ENCODE measurements at places on chromosomes 6 and 20.

DNA sequence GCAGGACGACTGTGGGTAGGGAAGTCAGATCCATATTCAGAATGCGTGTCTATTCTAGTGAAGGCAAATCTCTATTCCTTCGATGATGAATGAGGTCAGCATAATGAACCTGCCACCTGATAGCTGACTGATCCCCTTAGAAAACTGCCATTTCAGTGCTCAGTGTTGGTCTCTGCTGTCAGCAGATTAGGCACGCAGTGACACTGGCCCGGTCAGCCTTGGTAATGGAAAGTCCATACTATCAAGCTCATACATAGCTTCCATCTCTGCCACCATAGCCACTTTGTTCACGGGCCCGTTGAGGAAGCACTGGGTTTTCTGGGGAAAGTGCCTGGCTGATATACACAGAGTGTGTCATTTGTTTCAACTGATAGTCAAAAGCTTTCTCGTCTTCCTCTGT lies 54.0 kb downstream of the C6orf52 start:
- no peak for DNase-seq

- no peak for DNase-seq
These were observed 862.3 kb upstream of the FLRT3 start for GRCh38 chr20:15199698-15200097.

- no peak for DNase-seq
These were observed 36.7 kb upstream of the TMEM14A start for GRCh38 chr6:52634211-52634610.

DNA sequence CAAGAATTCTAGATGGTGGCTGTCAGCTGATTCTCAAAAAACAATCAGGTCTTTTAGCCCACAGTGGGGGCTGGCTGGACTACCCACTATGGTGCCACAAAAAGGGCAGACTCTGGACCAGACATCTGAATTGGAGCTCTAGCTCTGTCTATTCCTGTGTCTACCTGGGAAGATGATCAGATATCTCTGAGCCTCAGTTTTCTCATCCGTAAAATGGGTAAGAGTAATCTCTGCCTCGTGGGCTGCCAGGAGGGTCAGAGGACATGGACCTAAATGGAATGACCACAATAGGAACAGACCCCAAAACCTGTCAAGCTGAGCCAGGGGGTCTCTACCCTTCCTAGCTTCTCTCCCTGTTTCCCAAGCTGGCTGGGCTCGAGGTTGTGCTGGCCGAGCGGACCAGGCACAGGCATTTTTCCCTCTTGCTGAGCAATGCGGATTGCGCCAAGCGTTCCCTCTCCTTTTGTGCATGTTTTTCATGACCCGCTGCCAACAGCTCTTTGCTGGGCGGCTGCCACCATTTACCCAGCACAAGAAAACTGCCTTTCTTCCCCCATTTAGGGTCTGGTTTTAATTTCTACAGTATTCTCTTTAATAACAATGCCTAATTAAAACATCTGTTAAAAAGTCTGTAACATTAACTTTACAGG lies 74.7 kb upstream of the MAFB start:
- no peak for DNase-seq

DNA sequence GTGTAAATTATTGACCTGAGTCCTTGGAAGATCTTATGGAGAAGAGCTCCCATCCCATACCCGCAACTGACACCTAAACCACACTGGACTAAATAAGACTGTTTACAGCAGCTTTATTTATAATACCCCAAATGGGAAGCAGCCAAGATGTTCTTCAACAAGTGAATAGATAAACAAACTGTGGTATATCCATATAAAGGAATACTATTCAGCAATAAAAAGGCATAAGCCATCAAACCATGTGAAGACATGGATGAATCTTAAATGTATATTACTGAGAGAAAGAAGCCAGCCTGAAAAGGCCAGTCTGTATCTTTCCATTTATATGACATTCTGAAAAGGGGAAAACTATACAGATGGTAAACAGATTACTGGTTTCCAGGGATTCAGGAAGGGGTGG lies 212.7 kb downstream of the TPBG start:
- no peak for DNase-seq

GRCh38 chr6:159042003-159042825 lies 2.6 kb downstream of the TAGAP start:
- DNase-seq = peak; percentile 50

DNA sequence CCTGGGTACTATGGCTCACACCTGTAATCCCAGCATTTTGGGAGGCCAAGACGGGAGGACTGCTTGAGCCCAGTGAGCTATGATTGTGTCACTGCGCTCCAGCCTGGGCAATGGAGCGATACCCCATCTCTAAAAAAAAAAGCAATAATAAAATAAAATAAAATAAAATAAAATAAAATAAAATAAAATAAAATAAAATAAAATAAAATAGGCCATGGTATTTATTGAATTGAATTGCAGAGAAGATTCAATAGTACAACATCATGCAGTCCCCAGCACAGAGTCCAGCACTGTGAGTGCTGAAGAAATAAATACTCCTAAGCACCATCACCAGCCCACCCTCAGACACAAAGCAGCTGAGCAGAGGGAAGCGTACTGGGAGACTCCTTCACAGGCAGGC lies 144.7 kb downstream of the RALGAPA2 start:
- no peak for DNase-seq

GRCh38 chr20:22403022-22403631 lies 181.2 kb downstream of the FOXA2 start:
- no peak for DNase-seq

- no peak for DNase-seq
These were observed 644.3 kb upstream of the AGPAT4 start for GRCh38 chr6:161918109-161918531.

- no peak for DNase-seq
These were observed 3.8 kb downstream of the APCDD1L start for GRCh38 chr20:58511364-58511763.

DNA sequence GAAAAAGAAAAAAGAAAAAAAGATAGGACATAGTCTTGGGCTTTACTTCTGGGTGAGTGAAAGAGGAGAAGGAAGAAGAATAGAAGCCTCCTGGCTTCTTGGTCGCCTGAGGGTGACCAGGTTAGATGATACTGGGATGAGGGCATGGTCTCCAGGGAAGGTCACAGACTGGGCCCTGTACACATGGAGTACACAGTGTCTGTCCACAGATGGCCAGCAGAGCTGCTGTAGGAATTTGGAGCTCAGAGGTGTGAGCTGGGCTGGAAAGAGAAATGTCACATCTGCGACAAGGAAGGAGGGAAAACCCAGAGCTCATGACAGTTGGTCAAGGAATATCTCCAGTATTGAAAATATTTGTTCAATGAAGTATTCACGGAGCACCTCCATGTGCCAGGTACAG lies 56.1 kb downstream of the DLGAP4 start:
- no peak for DNase-seq

GRCh38 chr6:6678811-6679210 lies 90.3 kb downstream of the LY86 start:
- no peak for DNase-seq

GRCh38 chr6:159064477-159064876 lies 19.7 kb upstream of the TAGAP start:
- DNase-seq = no peak

DNA sequence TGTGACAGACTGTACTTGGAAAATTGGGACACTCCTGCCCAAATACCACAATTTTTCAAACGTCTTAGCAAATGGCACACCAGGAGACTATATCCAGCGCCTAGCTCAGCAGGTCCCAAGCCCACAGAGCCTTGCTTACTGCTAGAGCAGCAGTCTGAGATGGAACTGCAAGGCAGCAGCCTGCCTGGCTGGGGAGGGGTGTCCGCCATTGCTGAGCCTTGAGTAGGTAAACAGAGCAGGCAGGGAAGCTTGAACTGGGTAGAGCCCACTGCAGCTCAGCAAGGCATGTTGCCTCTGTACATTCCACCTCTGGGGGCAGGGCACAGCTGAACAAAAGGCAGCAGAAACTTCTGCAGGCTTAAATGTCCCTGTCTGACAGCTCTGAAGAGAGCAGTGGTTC lies 1003.3 kb upstream of the MAP3K7 start:
- no peak for DNase-seq

DNA sequence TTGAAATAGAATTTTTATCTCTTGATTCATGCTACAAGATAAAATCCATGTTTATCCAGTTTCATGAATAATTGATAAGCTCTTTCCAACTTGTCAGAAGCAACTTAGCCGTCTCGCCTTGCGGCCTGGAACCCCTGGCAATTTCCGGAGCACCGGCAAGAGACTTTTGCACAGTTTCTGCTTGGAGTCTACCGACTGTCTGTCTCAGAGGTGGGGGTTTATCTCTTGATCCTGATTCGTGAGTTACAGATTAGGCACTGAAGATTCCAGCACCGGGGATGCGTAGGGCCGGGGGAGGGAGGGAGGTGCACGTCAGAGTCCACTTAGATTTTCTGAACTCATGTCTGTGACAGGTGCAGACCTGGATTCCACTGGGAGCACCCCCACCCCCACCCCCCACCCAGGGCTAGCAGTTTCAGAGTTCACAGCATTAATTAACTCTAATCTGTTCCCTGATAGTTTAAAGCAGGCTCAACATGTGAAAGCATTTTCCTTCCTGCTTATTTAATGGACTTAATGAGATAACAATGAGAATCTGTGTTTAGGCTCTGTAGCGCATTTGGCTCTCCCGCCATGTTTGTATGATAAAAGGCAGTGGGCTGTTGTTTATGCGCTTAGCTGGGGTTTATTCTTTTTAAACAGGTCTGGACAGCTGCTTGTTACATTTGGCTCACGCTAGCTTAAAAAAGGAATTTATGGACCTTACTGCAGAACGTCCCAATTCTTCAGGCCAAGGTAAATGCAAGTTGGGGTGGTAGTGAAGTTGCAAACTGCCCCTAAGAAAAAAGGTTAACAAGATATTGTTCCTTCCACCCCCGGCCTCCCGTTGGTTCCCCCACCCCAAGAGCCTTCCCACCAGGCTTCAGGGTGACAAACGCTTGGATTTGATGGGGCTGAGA lies 8.1 kb upstream of the APCDD1L start:
- no peak for DNase-seq

DNA sequence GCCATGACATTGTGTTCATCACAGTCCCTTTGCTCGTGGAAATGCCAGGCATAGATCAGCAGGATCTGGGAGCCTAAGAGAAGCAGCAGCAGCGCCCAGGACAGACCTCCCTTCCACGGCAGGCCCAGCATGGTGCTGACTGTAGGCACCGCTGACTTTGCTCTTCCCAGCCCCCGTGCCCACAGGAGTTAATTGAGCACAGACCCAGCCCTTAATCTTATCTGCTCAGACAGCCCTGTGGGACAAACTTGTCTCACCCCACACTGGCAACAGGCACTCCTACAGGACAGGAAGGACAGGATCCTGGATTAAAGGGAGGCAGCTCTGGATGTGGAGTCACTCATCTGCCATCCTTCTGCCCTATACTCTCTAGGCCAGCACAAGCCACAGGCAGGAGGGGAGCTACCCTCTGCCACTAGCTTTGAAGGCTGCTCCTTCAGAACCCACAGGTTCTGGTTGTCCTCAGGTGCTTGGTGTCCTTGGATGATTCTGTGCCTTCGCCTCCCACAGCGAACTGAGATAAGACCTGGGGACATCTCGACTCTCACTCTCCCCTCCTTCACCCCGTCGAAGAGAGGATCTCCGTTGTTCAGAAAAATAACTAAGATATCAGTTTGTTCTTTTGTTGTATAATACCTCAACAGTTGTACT lies at the start of gene CST9L:
Gene CST9L (minus strand): TSS at position 165 of the 651 bp plus-strand sequence. CDS start 34 bp downstream, at position 131.
- no peak for DNase-seq

DNA sequence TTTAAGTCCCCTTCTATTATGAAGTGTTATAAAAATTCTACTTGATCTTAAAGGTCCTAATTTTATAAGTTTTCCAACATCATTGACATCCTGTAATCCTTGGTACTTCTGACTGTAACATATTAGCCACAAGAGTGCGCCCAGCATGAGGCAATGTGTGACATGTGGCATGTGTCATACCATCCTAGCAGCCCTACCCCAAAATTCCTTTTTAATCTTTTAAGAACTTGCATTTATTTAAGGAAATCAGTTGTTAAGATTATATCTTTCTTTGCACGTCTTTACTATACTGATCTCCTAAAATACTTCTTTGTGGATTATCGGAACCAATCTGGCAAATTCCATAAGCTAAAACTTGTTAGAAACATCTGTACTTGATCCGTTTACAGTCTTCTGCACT lies 167.1 kb upstream of the SLC24A3 start:
- no peak for DNase-seq

- DNase-seq = no peak
These were observed 8.2 kb downstream of the EDN3 start for GRCh38 chr20:59308493-59309201.

GRCh38 chr6:558089-558488 lies 98.8 kb downstream of the HUS1B start:
- no peak for DNase-seq

- no peak for DNase-seq
These were observed 67.7 kb downstream of the SYNJ2 start for GRCh38 chr6:158049055-158050028.

GRCh38 chr6:158211273-158212055 lies 43.3 kb downstream of the GTF2H5 start:
- DNase-seq = no peak

DNA sequence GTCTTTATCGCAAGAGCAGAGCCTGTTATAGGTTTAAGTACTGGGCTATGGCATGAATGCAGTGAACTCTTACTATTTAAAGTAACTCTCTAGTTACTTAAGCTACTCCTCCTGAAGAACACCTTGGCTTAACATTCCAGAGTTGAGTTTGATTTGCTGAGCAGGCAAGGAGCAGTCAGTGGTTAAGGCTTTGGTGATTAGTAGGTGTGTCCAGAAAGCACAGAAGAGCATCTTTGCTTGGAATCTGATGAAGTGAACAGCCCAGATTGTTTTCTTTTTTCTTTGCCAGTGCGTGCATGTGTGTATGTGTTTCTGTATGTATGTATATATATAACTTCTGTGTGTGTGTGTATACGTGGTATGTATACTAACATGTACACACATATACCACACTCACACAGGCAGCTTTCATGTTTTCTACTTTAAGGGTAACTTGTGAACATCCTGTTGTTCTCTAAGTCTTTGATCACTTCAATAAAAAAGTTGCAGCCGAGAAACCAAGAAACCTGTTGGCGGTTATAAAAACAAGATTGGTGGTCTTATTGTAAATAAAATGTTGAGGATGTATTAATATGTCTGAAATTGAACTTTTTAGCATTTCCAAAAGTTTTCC lies 56.2 kb upstream of the TULP4 start:
- no peak for DNase-seq

GRCh38 chr6:46502486-46503119 lies 11.4 kb upstream of the RCAN2 start:
- no peak for DNase-seq

DNA sequence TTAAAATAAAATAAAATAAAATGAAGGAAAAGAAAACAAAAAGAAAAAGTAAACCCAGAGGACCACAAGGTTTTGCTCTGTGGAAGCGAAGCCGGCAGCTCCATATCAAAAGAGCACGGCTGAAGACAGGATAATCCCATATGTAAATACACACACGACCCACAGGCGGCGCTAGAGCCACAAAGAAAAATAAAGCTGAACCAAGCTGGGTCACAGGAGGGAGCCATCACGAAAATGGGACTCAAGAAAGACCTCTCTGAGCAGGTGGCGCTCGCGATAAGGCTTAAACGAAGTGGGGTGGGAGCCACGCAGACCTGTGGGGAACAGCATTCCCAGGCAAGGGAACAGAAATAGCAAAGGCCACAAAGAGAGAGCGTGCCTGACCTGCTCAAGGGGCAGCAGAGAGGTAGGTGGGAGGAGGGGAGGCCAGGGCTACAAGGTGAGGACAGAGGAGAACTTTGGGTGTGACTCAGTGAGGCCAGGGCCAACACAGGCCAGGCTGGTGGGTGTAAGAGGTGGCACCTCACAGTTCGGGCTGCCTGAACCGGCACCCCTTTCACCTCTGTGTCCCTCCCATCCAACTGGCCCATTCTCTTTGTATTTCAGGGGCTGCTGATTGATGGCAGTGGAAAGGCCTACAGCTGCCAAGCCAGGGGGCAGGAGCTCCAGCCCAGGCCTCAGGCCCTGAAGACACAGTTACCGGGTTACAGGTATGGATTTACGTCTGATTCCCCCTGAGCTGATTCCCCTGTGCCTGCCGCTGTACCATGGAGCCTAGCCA lies 26.0 kb downstream of the PTGIS start:
- peak; percentile 42 for DNase-seq

Data from stimulated activated CD4-positive, alpha-beta T cell treated with anti-CD3 and anti-CD28 coated beads, TNF-alpha, amount 100 ng/mL, for 48 hours (primary cell).